ENCODE measurements at places on chromosomes 6 and 20.

DNA sequence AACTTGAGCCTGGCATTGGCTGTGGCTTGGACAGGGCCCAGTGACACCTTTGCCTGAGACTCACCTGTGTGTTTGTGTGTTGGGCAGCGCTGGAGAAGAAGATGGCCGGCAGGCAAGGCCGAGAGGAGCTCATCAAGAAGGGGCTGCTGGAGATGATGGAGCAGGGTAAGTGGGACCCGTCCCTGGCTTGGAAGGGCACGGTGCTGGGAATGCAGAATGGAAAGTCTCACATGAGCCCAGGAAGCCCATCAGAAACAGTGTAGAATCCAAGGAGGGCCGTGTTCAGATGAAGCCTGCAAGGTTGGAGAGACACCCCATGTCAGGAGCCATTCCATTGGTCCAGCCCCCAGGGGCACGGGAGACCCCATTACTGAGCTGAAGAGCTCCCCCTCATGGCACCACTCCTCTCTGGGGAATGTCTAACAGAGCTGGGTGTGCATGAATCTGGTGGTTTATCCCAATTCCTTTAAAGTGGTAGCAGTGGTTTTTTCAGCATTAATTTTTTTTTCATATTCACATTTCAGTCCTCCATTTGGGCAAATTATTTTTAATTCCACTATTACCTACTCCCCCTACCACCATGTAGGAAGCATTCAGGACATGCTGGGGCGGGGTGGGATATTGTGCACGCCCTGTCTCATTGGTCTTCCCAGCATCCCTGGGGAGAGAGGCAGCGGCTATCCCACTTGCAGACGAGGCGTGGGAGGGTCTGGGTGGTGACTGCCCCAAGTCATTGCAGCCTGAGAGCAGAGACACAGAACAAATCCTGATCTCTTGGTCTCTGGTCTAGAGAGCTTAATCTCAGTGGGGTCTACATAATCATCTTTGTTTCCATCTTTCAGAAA lies 143.6 kb downstream of the PHACTR3 start:
- DNase-seq = no peak

- peak; percentile 13 for DNase-seq
Observed at GRCh38 chr20:25699914-25700313, 3.3 kb upstream of the ZNF337 start.

DNA sequence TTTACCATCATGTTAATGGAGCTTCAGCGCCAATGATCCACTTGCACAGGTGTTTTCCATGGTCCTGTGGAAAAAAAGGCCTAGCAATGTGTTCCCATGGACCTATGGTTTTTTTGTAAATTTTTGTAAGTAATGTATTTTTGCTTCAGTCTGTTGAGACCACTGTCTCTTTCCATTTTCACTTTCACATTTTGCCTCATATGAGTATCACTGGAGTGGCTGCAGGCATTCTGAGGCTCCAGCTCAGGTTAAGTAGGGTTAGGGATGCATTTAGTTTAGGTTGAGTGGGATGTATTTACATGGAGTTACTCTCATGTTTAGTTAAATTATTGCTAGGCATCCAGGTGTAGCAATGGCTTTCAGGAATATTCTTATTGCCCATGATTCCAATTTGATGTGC lies 19.2 kb upstream of the LMBRD1 start:
- no peak for DNase-seq

- DNase-seq = no peak
Observed at GRCh38 chr6:144932621-144933020, 647.5 kb downstream of the UTRN start.

DNA sequence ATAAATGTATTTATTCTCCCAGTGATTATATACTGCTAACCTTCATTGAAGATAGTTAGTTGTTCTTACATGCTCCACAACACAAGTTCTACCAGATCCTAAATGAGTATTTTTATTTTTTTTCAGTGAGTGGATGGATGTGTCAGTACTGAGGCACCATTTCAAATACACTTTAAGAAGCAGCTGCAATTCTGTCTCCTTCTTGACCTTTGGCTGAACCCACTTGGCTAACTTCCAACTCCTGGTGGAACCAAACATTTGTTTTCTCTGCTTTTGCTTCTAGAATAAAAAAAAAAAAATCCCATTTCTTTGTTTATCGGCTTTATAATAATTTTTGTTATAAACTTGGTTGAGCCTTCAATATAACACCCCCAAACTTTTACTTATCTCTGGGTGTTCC lies 458.3 kb upstream of the MAP3K7 start:
- DNase-seq = no peak

DNA sequence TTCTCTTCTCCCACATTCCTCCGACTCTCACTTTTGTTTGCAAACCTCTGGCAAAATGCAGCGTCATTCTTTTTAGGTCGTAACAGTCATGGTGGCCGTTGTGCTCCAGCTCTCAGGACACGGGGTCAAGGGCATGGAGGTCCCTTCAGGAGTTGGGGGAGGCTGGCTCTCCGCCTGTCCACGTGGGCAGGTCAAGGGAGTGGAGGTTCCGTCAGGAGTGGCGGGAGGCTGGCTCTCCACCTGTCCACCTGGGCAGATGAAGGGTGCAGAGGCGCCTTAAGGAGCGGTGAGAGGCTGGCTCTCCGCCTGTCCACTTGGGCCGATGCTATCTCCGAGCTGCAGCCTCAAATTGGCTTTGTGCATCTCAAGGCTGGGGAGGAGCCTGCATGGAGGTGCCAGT lies 98.0 kb downstream of the ERMARD start:
- no peak for DNase-seq

GRCh38 chr6:131979515-131980337 lies 28.6 kb upstream of the CCN2 start:
- peak; percentile 85 for DNase-seq
